ENCODE measurements at places on chromosomes 6 and 20. TPM values are rescaled to one million over a fixed set of nuclear protein-coding genes. Genes with fewer than 3 reads are reported as not detected.

DNA sequence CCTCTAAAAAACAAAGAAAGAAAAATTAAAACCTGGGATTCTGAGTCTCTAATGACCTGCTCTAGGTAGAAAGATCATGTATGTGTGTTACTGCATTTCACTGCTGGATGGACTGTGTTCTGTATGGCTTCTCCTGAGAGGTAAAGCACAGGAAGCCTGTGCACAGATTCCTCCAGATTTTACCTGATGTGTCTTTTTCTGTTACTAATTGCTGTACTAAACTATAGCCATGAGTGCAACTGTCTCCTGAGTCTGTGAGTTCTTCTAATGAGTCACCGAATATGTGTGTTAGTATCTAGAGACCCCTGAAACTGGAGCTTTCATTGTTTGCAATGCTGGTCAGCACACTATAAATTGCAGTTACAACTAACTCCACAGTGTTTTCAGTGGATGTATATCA lies 270.8 kb downstream of the CDKAL1 start:
- H3K4me1 ChIP-seq, result no peaks in the 10 kb centered on the region
- no peaks in the 10 kb centered on the region for H3K27me3 ChIP-seq
- H3K27ac ChIP-seq, result no peak overlapping the region
- no peak overlapping the region for H3K4me3 ChIP-seq
- DNase-seq, result no peak

Gene NKX2-4
- not detected for total RNA-seq

- H3K4me1 ChIP-seq, result no peaks in the 10 kb centered on the region
- H3K4me3 ChIP-seq, result no peak overlapping the region
- H3K27ac ChIP-seq, result no peak overlapping the region
- H3K27me3 ChIP-seq, result no peaks in the 10 kb centered on the region
Observed at GRCh38 chr6:169171016-169171415, 82.6 kb downstream of the THBS2 start.

GRCh38 chr6:139172567-139172966 lies 37.7 kb downstream of the HECA start:
- H3K4me1 ChIP-seq, result no peaks in the 10 kb centered on the region
- no peak overlapping the region for H3K4me3 ChIP-seq
- no peak for DNase-seq
- H3K27me3 ChIP-seq, result no peaks in the 10 kb centered on the region
- H3K27ac ChIP-seq, result no peak overlapping the region
- H3K36me3 ChIP-seq, result peaks cover 6% of the 10 kb centered on the region

DNA sequence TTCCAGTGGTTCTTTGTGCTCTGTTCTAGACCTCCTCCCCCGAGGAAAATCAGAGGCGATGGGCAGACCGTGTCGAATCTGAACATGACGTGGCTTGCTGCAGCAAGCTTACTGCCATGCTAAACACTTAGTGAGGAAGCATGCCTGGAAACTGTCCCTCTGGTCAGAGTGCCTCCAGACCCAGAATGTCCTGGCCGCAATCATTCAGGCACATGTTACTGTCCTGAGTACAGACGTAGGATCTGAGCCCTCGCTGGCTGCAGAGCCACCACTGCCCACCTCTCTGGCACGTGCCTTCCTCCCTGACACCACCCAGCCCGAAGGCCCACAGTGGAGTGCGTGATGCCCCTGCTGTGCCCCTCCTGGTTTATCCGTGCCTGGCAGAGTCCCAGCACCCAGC lies 163.6 kb downstream of the SYNDIG1 start:
- H3K36me3 ChIP-seq, result no peaks in the 10 kb centered on the region
- no peaks in the 10 kb centered on the region for H3K27me3 ChIP-seq
- no peaks in the 10 kb centered on the region for H3K4me1 ChIP-seq
- no peak overlapping the region for H3K27ac ChIP-seq
- H3K4me3 ChIP-seq, result no peak overlapping the region

Gene SGK2
- total RNA-seq, result 0.35 TPM

Gene SIRPB2
- 9.5 TPM for total RNA-seq

All from endothelial cell of umbilical vein (primary cell).